ENCODE measurements at places on chromosomes 1 and 21.

- peak; percentile 59 for DNase-seq
Measured at GRCh38 chr1:94727846-94728715, 92.1 kb upstream of the SLC44A3 start.

DNA sequence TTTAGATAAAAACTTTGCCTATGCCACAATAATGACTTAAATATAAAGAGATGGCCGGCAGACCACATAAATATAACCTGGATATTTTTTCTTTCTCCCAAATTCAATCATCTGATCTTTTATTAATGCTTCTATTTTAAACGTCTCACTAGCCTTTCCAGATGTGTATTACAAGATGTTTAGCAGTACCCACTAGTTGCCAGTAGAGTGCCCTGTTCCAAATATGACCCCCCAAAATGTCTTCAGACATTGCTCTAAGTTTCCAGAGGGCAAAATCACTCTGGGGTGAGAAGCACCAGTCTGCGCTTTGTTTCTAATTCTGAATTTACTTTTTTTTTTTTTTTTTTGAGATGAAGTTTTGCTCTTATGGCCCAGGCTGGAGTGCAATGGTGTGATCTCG is 268.1 kb downstream of the GRIK1 start:
- no peak for DNase-seq

DNA sequence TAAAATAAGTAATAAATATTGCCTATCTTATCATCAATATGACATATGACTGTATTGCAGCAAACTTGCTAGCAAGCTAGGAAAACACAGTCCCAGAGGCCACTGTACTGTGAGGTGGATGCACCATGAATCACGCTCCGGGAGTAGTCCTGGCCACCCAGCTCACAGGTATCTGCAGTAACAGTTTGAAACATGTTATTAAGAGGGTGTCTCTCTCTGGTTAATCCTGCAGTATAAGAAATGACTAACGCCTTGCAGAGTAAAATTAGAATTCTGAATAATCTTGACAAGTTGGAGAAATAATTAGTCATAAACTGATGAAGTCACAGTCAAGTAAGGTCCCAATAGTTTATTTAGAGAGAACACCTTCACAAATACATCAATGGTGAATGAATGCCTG is 34.0 kb upstream of the DPT start:
- DNase-seq = no peak

DNA sequence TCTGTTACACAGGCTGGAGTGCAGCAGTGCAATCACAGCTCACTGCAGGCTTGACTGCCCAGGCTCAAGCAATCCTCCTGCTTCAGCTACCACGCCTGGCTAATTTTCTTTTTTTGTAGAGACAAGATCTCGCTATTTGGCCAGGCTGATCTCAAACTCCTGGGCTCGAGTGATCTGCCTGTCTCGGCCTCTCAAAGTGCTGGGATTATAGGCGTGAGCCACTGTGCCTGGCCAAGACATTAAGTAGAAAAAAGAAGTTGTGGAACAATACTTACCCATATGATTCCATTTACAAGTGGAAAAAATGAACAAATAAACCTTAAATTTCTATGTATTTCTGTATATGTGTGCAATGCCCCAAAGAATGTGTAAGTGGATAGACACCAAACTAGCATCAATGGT is 30.3 kb upstream of the ID3 start:
- no peak for DNase-seq

DNA sequence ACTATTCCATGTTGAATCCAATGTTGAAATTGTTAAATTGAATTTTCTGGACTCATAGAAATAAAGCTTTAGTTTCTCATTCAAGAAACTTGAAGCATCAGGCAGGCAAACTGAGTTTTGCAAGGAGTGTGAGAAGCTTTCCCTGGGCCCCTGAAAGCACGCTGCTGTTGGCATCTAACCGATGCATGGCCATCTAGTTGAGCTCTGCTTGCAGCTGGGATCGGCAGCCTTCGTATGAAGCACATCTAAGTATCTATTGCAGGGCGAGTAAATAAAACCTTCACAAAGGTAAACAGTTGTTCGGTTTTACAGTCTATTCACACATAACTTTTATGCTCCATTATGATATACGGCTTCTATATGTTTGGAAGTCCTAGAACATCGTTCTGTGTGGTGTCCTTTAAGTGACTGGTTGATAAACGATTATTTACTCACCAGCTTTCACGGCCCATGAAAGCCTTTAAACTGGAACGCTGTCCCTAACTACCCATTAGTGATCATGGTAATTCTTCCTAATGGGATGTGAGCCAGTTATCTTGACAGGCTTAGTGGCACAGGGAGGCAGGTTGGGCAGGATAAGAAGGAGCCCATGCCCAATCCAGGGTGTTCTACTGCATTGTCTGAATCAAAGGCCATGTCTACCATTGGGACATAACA is 71.7 kb downstream of the SEC16B start:
- no peak for DNase-seq

DNA sequence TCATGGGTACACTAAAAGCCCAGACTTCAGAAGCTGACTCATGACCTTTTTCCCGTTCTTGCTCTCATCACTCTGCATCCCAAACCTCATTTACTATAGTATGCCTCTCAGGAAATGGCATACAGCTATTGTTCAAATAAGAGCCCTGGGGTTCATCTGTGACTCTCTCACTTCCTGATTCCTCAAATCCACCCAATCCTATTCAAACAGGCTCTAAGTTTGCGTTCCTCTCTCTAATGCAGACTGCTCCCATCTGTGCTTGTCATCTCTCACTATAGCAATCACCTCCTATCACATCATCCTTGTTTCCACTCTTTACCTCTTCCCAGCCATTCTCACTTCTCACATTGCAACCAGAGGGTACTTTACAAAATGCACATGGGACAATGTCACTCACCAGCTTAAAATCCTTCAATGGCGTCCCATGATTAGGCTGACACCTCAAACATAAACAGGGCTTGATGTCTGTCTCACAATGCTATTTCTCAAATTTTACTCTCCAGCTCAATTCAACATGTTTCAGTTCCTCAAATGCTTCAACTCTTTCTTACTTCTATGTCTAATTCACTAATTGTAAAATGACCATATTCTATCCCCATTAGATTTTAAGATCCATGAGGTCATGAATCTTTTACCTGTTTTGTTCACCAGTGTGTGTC is 408.4 kb downstream of the NTNG1 start:
- DNase-seq = no peak
